SJCRH30 (cell line): ENCODE measurements at places on chromosomes 3 and 15. TPM values are rescaled to one million over a fixed set of nuclear protein-coding genes. Genes with fewer than 3 reads are reported as not detected.

Gene PCLAF
- total RNA-seq = 581 and 605 TPM in 2 replicates

DNA sequence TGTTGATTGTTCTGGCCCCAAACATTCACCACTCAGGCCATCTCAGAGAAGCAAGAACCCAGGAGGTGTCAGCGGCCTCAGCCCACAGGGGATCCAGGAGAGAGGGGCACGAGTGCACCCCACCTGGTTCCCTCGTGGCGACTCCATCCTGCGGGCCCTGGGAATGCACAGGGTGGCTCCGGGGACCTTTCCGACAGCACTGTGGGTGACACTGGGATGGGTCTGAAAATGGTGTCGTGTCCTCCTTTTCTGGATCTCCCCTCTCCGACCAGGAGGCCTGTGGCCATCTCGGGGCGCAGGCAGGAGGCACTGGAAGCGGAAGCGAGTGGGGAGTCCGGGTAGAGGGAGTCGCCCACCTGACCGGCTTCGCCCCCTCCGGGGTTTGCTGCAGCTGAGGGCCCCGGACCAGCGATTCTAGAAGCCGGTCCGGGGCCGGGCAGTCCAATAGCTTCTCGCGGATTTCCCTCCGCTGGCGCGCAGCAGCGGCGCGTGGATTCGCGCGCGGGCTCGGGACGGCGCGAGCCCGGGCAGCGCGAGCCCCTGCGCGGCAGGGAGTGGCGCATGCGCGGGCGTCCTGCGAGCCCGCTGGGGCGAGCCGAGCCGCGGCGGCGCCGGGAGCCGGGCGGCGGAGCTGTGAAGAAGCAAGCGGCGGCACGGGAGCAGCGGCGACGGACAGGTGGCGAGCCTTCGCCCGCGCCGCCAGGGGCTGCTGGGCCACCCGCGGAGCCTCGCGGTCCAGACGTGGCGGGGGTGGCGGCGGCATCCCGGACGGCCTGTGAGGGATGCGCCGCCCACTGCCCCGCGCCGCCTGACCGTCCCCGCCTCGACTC is at the start of gene DOCK3:
DOCK3 (plus strand) TSS at position 579 of the 830 bp plus-strand sequence. CDS start 337 bp downstream, outside the sequence.
- no peak within 1 kb of the TSS for H3K4me3 ChIP-seq
- 0 out of 2 replicates have a peak, but pooled peaks cover 4% of the 10 kb centered on the region for H3K27me3 ChIP-seq
- no peak within 1 kb of the TSS for H3K27ac ChIP-seq
- no peak for DNase-seq

DNA sequence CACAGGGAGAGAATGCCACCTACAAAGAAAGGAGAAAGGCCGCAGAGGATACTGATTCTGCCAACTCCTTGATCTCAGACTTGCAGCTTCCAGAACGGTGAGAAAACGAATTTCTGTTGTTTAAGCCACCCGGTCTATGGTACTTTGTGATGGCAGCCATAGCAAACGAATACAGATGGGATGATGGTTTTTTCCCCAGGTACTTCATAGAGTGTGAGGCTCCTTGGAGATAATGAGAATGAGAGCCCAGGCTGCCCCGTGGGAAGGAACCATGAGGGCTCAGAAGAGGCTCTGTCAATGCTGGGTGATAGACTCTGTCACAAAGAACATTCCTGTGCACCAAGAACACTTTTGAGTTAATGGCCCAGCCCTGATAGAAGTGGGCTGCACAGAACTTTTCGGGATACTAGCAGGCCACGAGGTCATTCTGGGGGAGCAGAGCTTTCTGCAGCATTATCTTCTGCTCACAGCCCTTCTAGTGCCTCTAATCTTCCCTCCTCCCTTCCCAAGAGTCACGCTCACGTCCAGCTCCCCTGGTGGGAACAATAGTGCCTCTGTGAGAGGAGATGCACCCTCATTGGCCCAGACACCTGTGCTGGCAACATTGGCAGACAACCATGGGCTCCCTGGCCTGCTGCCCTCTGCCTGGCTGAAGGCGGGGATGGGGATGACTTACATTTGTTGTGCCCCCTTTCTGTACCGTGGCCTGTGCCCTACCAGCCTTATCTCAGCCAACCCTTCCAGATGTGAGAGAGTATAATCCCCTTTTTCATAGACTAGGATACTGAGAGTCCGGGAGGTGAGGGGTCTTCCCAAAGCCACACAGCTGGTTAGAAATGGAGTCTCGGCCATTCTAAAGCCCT is 5.2 kb upstream of the RLBP1 start:
- no peak overlapping the region for H3K27ac ChIP-seq
- peak; percentile 29 for DNase-seq
- no peaks in the 10 kb centered on the region for H3K27me3 ChIP-seq
- H3K4me1 ChIP-seq = peaks cover 11% of the 10 kb centered on the region; the same call in 1 of the 2 replicates
- H3K36me3 ChIP-seq = no peaks in the 10 kb centered on the region
- H3K4me3 ChIP-seq = no peak overlapping the region

DNA sequence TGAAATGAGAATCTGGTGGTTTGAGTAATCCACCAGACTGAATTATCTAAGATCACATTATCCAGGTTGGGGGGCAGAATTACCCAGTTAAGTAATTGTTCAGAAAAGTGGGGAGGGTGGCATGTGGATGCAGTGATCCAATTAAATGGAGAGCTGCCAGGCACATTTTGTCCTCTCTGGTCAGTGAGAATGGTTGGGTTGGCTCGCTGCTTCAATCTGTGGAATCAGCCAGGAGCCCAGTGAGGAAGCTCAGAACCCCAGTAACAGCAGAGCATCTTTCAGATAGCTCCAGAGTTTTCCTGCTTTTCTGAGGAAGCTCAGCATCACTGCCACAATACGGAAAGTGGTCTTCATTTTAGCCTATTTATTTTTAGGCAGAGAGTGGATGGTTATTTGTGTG is 6.4 kb upstream of the EXOG start:
- DNase-seq = no peak
- no peaks in the 10 kb centered on the region for H3K4me1 ChIP-seq
- no peak overlapping the region for H3K27ac ChIP-seq
- no peaks in the 10 kb centered on the region for H3K36me3 ChIP-seq
- H3K4me3 ChIP-seq = no peak overlapping the region

Gene PRICKLE2
- 0.23 and 0.65 TPM in 2 replicates for total RNA-seq

Gene IFRD2
- total RNA-seq = 85.3 and 98.8 TPM in 2 replicates

DNA sequence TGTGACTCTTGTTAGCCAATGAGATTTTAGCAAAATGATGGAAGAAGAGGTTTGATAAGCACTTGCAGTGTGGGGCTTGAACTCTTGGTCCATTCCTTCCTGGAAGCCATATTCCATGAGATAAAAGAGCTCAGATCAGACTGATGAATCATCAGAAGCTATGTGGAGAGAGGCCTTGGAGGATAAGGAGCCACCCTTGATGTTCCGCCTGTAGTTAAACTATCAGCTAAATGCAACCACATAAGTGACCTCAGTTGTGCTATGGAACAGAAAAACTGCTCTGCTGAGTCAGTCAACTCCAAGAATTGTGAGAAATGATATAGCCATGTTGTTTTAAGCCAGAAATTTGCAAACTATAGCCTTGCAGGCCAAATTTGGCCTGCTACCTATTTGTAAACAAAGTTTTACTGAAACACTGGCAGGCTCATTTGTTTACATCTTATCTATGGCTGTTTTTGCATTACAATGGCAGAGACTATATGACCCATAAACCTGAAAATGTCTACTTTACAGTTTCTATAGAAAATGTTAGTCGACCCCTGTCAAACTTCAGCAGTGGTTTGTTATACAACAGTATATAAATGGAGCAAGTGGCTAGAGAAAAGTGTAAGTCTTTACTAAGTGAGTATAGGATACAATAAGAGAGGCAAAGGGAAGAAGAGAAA is 27.6 kb upstream of the GAP43 start:
- H3K27me3 ChIP-seq = no peaks in the 10 kb centered on the region
- no peak overlapping the region for H3K4me3 ChIP-seq
- no peaks in the 10 kb centered on the region for H3K36me3 ChIP-seq
- H3K4me1 ChIP-seq = no peaks in the 10 kb centered on the region

- H3K27ac ChIP-seq = no peak overlapping the region
- H3K4me1 ChIP-seq = no peaks in the 10 kb centered on the region
- no peak for DNase-seq
- no peaks in the 10 kb centered on the region for H3K27me3 ChIP-seq
- H3K4me3 ChIP-seq = no peak overlapping the region
These were observed 35.8 kb upstream of the THSD4 start for GRCh38 chr15:71079208-71080044.

- H3K4me1 ChIP-seq = peaks cover 16% of the 10 kb centered on the region
- DNase-seq = no peak
- no peak overlapping the region for H3K4me3 ChIP-seq
- no peaks in the 10 kb centered on the region for H3K27me3 ChIP-seq
- no peaks in the 10 kb centered on the region for H3K36me3 ChIP-seq
These were observed 18.3 kb upstream of the MEF2A start for GRCh38 chr15:99547517-99547916.

GRCh38 chr3:42849017-42849416 is 26.7 kb downstream of the CYP8B1 start:
- no peak overlapping the region for H3K27ac ChIP-seq
- DNase-seq = no peak
- no peaks in the 10 kb centered on the region for H3K27me3 ChIP-seq
- no peaks in the 10 kb centered on the region for H3K36me3 ChIP-seq
- no peaks in the 10 kb centered on the region for H3K4me1 ChIP-seq
- H3K4me3 ChIP-seq = no peak overlapping the region

DNA sequence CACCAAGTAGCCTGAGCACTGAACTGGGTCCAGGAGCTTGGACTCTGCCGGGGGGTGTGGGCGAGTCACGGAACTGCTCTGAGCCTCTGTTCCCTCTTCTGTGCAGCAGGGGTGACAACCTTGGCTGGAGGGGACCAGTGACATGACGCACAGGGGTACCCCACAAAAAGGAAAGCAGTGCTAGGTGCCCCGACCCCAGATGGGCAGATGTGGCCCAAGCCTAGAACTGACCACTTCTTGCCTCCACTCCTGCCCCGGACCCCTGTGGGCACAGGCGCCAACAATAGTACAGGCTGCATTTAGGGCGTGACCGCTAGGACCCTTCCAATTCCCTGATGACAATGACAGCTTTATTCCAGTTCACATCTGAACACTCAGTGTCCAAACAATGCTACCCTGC is 255.9 kb upstream of the LYSMD4 start:
- no peak overlapping the region for H3K27ac ChIP-seq
- H3K4me3 ChIP-seq = no peak overlapping the region
- no peaks in the 10 kb centered on the region for H3K36me3 ChIP-seq
- peaks cover 19% of the 10 kb centered on the region for H3K4me1 ChIP-seq
- H3K27me3 ChIP-seq = no peaks in the 10 kb centered on the region

DNA sequence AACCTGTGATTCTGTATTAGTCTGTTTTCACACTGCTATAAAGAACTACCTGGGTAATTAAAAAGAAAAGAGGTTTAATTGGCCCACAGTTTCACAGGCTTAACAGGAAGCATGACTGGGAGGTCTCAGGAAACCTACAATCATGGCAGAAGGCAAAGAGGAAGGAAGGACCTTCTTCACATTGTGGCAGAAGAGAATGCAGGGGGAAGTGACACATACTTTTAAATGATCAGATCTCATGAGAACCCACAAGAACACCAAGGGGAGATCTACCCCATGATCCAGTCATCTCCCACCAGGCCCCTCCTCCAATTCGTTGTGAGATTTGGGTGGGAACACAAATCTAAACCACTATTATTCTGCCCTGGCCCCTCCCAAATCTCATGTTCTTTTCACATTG is 6.1 kb downstream of the ZKSCAN7 start:
- DNase-seq = no peak
- peaks cover 19% of the 10 kb centered on the region for H3K36me3 ChIP-seq
- no peaks in the 10 kb centered on the region for H3K27me3 ChIP-seq

DNA sequence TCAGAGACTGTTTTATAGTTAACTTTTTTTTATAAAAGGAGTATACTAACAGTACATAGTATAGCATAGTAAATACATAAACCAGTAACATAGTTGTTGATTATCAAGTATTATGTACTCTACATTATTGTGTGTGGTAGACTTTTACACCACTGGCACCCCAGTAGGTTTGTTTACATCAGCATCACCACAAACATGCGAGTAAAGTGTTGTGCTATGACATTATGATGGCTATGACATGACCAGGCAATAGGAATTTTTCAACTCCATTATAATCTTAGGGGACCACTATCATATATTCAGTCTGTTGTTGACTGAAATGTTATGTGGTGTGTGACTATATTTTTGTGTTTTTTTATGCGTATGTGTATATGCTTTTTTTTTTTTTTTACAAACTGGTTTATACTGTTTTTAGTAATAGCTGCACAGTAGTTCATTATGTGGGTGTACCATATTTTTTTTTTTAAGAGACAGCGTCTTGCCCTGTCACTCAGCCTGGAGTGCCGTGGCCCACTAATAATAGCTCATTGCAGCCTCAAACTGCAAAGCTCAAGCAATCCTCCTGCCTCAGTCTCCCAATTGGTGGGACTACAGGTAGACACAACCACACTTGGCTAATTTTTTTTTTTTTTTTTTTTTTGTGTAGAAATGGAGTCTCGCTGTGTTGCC is 1.9 kb downstream of the CAPN7 start:
- H3K36me3 ChIP-seq = peaks cover 19% of the 10 kb centered on the region
- H3K4me1 ChIP-seq = 0 out of 2 replicates have a peak, but pooled peaks cover 3% of the 10 kb centered on the region
- peak overlapping the region; percentile 90; the same call in 1 of the 2 replicates for H3K4me3 ChIP-seq
- no peak for DNase-seq
- no peaks in the 10 kb centered on the region for H3K27me3 ChIP-seq

DNA sequence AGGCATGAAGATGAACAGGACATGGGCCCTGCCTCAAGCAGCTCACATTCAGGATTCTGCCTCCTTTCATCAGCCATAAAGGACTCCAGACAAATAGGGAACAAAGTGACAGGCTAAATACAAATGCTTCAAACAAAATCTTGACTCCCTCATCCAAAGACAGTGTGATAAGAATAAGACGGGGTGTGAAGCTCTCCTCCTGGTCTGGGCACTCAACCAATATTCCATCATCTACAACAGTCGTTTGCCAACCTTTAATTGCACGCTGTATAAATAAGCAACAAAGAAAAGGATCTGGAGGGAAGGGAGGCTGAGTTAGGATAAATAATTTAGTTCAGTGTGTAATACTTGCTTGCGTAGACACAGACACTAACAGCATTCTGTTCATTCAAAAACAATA is 5.4 kb downstream of the CCDC54 start:
- H3K27ac ChIP-seq = no peak overlapping the region
- no peaks in the 10 kb centered on the region for H3K27me3 ChIP-seq
- H3K36me3 ChIP-seq = no peaks in the 10 kb centered on the region
- no peak for DNase-seq
- H3K4me1 ChIP-seq = no peaks in the 10 kb centered on the region
- H3K4me3 ChIP-seq = no peak overlapping the region

Gene TRANK1
- total RNA-seq = under 0.01 and 0.12 TPM in 2 replicates
